NCI-H1417 (cell line): ENCODE measurements at places on chromosomes 5 and 9.

GRCh38 chr5:862367-863243 lies 11.8 kb upstream of the ZDHHC11 start:
- DNase-seq = peak; percentile 87

DNA sequence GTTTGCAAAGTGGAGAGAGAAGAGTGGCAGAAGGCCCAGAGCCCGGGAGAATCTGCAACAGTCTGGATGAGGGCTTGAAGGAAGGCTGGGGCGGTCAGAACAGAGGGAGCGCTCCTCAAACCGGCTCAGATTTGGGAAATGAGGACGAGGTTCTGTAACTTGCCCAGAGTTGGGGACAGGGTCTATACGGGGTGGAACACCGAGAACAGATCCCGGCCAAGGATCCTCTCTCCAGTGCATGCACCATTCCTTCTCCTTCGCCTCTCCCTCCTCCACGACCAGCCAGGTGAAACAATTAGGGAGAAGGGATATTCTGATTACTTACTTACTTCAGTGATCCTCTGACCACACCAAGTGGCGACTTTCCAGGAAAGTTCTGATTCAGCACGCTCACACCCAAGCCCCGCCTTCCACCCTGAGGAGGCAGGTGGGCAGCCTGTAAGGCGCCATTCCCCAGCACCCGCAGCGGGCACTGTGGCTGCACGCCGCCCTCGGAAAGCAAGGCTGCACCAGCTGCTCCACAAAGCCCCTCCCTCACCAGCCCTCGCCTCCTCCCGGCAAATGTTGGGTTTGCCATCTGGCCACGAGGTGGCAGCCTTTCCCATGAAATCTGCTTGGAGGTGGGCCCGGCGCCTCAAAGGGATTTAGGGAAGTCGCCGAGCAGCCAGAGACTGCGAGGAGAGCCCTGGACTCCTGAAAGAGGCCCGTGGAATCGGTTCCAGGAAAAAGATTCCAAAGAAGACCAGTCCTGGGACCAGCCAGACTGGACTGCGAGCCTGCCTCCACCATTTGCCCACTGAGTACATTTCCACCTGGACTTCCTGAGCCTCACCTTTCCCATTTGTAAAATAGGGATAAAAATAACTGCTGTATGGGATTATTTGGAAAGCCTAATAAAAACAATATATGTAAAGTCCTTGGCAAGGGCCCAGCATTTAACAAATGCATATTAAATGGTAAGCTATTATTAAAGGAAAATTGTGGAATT lies 22.2 kb upstream of the WWC1 start:
- DNase-seq = peak; percentile 94

DNA sequence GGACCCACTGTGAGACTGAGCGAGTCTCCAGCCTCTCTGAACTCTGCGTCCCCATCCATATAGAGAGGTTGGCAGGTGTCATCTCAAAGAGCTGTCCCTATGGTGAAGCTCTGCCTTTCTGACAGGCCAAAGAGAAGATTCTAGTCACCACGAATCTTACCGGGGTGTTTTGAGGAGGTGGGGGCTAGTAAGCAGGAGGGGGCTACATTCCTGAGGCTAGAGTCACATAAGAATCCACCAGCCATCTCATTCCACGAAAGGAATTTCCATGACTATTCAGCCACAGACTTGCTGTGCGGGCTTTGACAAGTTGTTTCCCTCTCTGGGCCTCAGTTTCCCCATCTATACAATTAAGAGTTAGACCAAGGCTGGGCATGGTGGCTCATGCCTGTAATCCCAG lies 16.3 kb downstream of the PDGFRB start:
- DNase-seq = no peak

DNA sequence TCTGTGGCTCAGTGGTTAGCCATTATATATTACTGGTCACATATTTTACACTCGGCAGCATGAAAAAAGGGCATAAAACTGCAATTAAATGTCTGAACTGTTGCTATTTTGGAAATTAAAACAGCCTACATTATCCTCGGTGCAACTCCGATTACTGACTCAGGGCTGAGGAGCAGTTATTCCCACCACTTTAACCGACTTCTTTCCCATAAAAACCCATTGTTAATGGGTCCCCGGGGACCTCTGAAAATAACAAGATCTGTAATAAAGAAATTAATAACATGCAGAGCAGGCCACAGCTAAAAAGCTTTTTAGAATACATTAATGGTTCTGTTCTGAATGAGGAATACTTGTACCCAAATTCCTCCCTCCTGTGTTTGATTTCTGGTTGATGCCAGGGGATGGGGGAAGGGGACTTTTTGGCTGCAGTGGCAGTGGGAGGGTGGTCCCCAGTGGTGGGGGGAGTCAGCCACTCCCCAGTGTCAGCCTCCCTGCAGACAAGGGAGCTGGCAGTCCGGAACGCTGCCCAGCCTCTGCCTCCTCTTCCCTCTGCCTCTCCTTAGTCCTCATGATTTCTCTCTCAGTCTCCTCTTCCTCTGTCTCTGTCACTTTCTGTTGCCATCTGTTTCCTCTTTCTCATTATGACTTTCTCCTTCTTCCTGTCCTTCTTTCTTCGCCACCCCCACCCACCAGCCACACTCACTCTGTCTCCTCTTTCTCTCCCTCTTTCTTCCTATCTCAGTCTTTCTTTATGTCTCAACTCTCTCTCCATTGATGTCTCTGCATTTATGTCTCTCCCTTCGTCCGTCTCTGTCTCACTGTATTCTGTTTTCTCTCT lies 59.0 kb upstream of the ZBTB43 start:
- DNase-seq = no peak

- no peak for DNase-seq
Observed at GRCh38 chr5:153299891-153300290, 190.6 kb upstream of the GRIA1 start.

GRCh38 chr9:35322075-35322885 lies 160.5 kb downstream of the UNC13B start:
- DNase-seq = no peak

GRCh38 chr5:96714951-96715451 lies 52.8 kb downstream of the CAST start:
- peak; percentile 26 for DNase-seq

- DNase-seq = peak; percentile 4
Observed at GRCh38 chr5:134561871-134562296, 36.4 kb downstream of the JADE2 start.

GRCh38 chr5:118156181-118156580 lies 832.2 kb downstream of the DTWD2 start:
- DNase-seq = no peak
